ENCODE measurements at places on chromosomes 6 and 20. TPM values are rescaled to one million over a fixed set of nuclear protein-coding genes. Genes with fewer than 3 reads are reported as not detected.

GRCh38 chr6:152478377-152479010, 158.7 kb downstream of the SYNE1 start:
- no peak for DNase-seq
- no peak overlapping the region for H3K27ac ChIP-seq
- H3K4me3 ChIP-seq: no peak overlapping the region
- H3K27me3 ChIP-seq: no peaks in the 10 kb centered on the region
- no peaks in the 10 kb centered on the region for H3K36me3 ChIP-seq
- H3K4me1 ChIP-seq: no peaks in the 10 kb centered on the region

DNA sequence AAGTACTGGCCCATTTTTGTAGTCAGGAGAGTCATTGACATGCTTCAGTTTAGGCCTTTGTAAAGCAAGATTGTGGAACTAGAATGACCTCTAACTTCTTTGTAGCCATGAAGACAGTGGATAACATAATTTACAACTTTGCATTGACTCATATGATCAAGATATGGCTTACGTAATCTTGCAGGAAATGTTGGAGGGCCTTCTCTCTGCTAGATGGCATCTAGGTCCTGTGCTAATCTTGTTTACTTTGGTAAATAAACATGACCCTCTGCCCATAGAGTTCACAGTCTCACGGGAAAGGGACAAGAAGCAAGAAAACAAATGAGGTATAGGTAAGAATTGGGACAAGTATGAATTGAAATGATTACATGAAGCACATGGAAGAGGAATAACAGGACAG, 355.2 kb upstream of the ARID1B start:
- H3K27me3 ChIP-seq: no peaks in the 10 kb centered on the region
- no peak overlapping the region for H3K4me3 ChIP-seq
- H3K36me3 ChIP-seq: no peaks in the 10 kb centered on the region
- peak; percentile 46 for DNase-seq
- no peaks in the 10 kb centered on the region for H3K4me1 ChIP-seq

GRCh38 chr6:117502580-117502979, 20.1 kb downstream of the DCBLD1 start:
- H3K27ac ChIP-seq: no peak overlapping the region
- H3K4me1 ChIP-seq: peaks cover 24% of the 10 kb centered on the region
- DNase-seq: no peak
- H3K36me3 ChIP-seq: no peaks in the 10 kb centered on the region
- H3K4me3 ChIP-seq: no peak overlapping the region

GRCh38 chr6:99032396-99032795, 84.7 kb upstream of the FBXL4 start:
- H3K4me3 ChIP-seq: no peak overlapping the region
- H3K36me3 ChIP-seq: no peaks in the 10 kb centered on the region
- H3K27ac ChIP-seq: no peak overlapping the region
- H3K4me1 ChIP-seq: peaks cover 9% of the 10 kb centered on the region
- no peaks in the 10 kb centered on the region for H3K27me3 ChIP-seq
- no peak for DNase-seq

- no peak for DNase-seq
- H3K27ac ChIP-seq: peak overlapping the region; percentile 60
- H3K36me3 ChIP-seq: no peaks in the 10 kb centered on the region
- peaks cover 8% of the 10 kb centered on the region for H3K4me1 ChIP-seq
- H3K4me3 ChIP-seq: no peak overlapping the region
Observed at GRCh38 chr6:29791786-29792122, 35.9 kb upstream of the HLA-G start.

GRCh38 chr6:140068801-140069200, 694.4 kb upstream of the CITED2 start:
- H3K36me3 ChIP-seq: no peaks in the 10 kb centered on the region
- no peak for DNase-seq
- H3K27ac ChIP-seq: no peak overlapping the region
- no peak overlapping the region for H3K4me3 ChIP-seq

DNA sequence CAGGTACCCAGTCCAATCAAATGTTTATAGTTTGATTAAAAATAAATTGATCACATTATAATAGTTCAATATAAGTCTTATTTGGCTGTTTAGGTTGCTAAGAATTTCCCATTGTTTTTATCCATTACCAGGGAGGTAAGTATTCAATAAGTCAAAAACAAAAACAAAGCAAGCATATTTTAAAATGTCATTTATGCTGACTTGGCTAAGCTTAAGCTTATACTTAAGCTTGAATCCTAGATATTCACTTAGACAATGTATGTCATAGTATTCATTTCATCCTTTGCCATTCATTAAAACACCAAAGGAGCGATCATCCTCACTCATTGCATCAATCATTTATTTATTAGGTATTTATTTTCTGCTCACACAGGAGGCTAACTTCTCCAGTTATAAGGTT, 144.9 kb downstream of the PRL start:
- no peaks in the 10 kb centered on the region for H3K36me3 ChIP-seq
- peaks cover 32% of the 10 kb centered on the region for H3K4me1 ChIP-seq
- DNase-seq: no peak
- H3K27me3 ChIP-seq: no peaks in the 10 kb centered on the region

DNA sequence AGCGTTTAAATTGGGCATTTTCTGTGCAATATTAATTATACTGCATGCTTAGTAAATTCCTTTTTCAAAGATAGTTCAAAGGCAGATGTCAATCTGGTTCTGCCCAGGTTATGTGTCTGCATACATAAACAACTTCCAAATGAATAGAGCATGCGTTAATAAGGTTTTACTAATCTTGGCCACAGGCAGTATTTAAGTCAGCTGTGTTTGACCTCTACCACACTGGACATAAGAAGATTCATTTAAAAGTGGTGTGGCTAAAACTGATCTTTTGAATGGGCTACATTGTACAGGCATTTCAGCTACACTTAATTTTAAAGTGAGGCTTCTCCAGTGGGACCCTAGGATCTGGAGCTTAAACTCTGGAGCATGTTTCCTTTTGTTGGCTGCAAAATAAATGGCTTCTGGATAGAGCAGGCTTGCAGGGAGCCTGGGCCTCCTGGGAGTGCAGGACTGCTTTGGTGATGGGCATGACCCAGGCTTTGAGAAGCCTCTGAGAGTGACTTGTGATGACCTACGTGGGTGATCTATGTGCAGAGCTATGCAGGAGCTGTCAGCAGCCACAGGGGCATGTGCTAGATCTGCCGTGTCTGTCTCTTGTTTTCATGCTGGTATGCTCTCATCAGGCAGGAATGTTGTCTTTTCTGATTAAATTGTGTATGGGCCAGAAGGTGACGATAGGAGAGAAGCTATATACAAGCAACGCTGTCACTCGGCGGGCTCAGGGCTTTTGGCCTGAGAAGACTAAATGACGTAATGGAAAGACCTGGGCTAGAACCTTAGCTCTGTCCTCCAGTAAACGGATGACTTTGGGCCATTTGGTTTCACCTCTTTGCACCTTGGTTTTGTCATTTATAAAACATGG, 331.2 kb downstream of the QKI start:
- no peaks in the 10 kb centered on the region for H3K27me3 ChIP-seq
- H3K4me1 ChIP-seq: peaks cover 9% of the 10 kb centered on the region
- H3K36me3 ChIP-seq: no peaks in the 10 kb centered on the region
- no peak overlapping the region for H3K4me3 ChIP-seq
- H3K27ac ChIP-seq: peak overlapping the region; percentile 39

DNA sequence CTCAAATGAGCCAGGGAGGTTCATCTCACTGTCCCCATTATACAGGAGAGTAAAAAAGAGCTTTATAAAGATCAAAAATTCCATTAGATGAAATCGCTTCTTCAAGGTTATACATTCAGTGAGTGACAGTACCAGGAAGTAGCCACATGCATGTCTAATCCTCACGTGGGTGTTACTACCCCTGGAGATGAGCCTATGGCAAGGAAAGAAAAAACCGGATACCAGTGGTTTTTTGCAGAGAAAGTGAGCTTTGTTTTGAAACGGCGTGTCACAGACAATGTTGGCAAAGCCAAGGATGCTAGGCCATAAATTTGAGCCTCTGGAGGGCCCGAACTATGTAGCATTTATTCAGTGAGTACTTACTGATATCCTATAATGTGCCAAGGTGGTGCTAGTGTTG, 215.0 kb upstream of the RIN2 start:
- H3K4me1 ChIP-seq: no peaks in the 10 kb centered on the region
- no peaks in the 10 kb centered on the region for H3K27me3 ChIP-seq
- H3K4me3 ChIP-seq: no peak overlapping the region
- H3K27ac ChIP-seq: no peak overlapping the region

TRAPPC3L gene
- total RNA-seq: not detected

YWHAB gene
- total RNA-seq: 89.5 TPM

Measured in hepatocyte (in vitro differentiated cells).